ENCODE measurements at places on chromosomes 6 and 20.

DNA sequence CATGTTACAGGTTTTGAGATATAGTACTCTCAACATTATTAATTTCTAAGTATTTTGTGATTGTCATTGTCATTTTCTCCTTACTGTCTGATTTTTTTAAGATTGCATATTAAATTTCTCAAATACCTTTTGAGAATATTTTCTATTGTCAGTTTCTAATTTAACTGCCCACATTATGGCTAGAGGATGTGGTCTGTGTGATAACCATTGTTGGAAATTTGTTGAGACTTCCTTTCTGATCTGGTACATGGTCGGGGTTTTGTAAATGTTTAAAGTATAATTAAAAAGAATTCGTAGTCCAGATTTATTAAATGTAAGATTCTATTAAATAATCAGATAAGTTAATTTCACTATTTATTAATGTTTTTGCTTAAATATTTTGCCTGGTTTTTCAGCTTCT is 60.1 kb downstream of the SLX4IP start:
- DNase-seq: no peak

GRCh38 chr6:3825851-3826581 is 23.2 kb upstream of the FAM50B start:
- DNase-seq: no peak

DNA sequence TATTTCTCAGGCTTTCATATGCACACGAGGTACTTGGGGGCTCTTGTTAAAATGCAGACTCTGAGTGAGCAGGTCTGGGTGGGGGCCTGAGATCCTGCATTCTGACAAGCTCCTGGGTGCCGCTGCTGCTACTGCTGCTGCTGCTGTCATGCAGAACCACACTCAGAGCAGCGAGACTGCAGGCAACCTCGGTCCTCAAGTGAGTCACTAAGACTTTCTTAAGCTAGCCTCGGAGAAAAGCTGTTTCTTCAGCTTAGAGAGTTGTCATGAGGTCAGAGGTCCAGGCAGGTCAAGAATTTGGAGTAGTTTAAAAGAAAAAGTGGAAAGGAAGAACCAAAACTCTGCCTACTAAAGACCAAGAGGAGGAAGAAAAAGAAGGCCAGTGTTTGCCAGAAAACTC is 92.9 kb downstream of the SPTLC3 start:
- DNase-seq: no peak

DNA sequence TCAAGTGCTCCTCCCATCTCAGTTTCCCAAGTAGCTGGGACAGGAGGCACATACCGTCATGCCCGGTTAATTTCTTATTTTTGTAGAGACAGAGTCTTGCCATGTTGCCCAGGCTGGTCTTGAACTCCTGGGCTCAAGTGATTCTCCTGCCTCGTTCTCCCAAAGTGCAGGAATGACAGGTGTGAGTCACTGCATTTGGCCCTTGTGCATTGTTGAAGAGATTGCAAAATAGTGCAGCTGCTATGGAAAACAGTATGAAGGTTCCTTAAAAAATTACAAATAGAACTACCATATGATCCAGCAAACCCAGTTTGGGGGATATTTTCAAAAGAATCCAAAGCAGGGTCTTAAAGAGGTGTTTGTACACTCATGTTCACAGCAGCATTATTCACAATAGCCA is 69.1 kb downstream of the GJA10 start:
- DNase-seq: no peak

DNA sequence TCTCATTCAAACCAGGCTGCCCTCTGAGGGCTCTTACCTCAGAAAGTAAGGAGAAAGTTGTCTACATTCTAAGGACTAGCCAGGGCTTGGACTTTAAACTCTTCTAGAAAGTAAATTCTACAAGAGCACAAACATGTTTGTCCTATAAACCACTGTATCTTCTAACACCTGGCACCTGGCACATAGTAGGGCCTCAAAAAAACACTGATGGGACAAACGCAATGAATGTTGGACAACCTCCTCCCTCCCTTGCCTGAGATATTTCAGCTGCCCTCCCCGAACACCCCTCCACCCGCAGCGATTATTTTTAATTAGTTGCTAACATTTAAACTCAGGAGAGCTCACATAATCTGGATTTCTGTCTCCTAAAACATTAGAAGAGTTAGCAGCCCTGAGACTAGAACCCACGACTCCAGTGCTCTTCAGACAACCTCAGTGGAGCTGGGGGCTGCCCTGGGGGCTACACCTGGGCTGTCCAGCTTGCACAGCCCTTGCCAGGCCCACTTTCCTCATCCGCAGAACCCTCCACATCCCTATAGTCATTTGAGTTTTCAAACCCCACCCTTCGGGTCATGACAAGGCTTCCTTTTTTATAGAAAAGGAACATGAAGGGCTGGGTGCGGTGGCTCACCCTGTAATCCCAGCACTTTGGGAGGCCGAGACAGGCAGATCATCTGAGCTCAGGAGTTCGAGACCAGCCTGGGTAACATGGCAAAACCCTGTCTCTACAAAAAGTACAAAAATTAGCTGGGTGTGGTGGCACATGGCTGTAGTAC is 4.9 kb downstream of the HCK start:
- no peak for DNase-seq

- DNase-seq: no peak
These were observed 208.8 kb downstream of the BMP2 start for GRCh38 chr20:6976106-6976900.

All from HEK293T (cell line).